NB4 (cell line): ENCODE measurements at places on chromosomes 16 and 17.

- DNase-seq, result peak; percentile 80
Measured at GRCh38 chr16:85935974-85936760, 37.2 kb downstream of the IRF8 start.

- no peak for DNase-seq
Measured at GRCh38 chr17:79258843-79259242, 184.2 kb downstream of the ENGASE start.

- DNase-seq, result peak; percentile 95
Measured at GRCh38 chr16:546909-547770, 13.1 kb upstream of the PRR35 start.

GRCh38 chr17:66602659-66603384 lies 232.1 kb upstream of the CACNG5 start:
- no peak for DNase-seq

DNA sequence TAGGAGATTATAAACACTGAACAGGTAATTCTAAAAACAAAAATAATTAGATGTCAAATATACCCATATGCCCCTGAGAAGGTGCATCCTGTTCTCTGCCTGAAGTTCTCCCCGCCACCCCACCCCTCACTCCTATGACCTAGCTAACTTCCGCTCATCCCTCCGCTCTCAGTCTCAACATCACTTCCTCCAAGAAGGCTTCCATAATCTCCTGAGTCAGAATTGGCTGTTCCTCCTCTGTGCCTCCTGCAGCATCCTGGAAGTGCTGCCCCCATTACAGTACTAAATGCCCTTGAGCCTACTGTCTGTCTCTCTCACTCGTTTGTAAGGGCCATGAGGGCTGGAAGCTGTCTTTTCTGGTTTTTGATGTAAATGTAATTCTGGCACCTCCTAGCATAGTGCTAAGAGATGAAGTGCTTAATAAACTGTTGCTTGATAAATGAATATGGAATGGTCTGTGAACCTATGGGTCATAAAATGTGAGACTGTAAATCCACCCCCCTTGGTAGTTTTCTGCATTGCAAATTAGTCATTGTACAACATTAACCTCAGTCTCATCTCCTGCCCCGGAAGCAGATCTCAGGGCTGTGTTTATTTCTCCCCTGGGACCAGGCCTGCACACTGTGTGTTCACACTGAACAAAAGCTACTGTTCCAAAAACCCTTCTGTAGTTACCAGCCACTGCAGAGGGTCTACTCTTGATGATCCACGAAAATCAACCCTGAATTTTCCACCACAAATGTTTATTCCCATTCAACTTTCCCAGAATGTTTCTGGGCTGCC lies 3.9 kb upstream of the MYO1D start:
- peak; percentile 62 for DNase-seq

- DNase-seq, result peak; percentile 92
Measured at GRCh38 chr16:28011971-28012445, 51.5 kb downstream of the GSG1L start.

- DNase-seq, result peak; percentile 87
Measured at GRCh38 chr17:74389084-74389753, 21.9 kb downstream of the GPR142 start.

GRCh38 chr17:28892024-28892423 lies 5.5 kb downstream of the FLOT2 start:
- no peak for DNase-seq

DNA sequence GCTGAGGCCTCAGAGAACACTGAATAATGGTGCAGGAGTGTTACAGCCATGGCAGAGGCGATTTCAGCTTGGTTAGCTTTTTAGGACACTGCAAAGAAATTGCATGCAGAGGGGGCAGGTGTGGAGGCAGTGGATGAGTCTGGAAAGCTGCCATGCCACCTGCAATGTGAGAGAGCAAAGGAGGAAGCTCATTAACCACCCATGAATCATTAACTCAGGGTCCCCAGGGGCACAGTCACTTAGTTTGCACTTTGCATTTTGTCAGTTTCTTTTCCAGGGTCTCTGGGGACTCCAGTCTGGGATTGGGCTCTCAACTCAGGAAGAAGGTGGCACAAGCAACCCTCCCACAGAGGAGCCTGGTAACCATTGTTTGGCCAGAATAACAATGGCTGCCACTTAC lies 132.9 kb downstream of the USP31 start:
- peak; percentile 25 for DNase-seq

GRCh38 chr16:4648917-4649316 lies 24.3 kb downstream of the MGRN1 start:
- DNase-seq, result no peak

DNA sequence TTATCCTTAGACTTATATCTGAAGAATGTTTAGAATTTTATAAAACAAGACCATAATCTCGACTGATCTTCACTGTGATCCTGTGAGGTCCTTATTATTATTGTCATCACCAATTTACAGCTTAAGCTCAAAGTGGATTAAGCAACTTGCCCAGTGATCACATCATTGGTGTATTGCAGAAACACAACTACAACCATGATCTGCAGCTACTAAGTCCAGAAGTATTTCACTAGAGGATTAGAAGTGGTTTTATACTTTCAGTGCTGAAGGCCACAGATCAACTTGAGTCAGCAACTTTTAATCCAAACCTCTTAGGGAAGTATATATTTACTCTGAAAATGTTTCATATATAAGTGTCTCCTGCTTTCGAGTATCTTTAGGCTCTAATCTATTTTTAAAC lies 624.3 kb upstream of the SOX9 start:
- DNase-seq, result no peak

DNA sequence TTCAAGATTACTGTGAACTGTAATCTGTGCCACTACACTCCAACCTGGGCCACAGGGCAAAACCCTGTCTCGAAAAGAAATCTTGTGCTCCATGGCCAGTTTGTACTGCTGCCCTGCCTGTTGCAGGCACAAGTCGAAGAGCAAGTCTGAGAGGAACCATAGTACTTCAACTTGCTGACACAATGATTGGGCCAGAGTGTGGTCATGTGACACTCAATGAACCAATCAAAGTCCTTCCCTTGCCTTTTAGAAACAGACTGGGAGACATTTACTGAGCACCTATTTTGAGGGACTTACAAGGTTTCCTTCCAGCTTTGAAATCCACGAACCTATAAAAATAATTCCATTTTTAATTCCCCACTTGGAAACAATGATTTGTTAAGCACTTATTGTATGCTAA lies 39.8 kb upstream of the TMC5 start:
- peak; percentile 18 for DNase-seq

GRCh38 chr16:27974896-27975540 lies 88.5 kb downstream of the GSG1L start:
- DNase-seq, result no peak

GRCh38 chr17:50864747-50865059 lies 1.5 kb downstream of the TOB1 start:
- DNase-seq, result no peak

- no peak for DNase-seq
Measured at GRCh38 chr17:36943250-36944191, 5.2 kb upstream of the AATF start.

GRCh38 chr16:62404842-62405611 lies 368.8 kb upstream of the CDH8 start:
- no peak for DNase-seq

DNA sequence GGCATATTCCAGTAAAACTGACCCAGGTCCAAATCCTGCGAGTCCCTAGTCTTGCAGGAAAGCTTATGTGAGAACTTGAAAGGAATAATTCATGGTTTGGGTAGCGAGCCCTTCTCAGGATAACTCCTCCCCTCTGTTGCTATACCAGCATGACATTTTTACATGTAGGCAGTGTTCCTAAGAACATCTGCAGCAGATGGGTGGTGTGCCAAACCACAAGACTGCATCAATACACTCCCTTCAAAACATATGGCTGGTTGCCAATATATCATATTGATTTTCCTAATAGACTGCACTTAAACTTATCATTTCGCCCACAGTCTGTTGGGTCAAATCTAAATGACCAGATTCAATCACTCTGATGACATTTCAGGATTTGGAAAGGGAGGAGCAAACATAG lies 19.9 kb downstream of the PSME3IP1 start:
- DNase-seq, result no peak

GRCh38 chr17:70454377-70454776 lies 285.0 kb downstream of the KCNJ2 start:
- DNase-seq, result no peak

DNA sequence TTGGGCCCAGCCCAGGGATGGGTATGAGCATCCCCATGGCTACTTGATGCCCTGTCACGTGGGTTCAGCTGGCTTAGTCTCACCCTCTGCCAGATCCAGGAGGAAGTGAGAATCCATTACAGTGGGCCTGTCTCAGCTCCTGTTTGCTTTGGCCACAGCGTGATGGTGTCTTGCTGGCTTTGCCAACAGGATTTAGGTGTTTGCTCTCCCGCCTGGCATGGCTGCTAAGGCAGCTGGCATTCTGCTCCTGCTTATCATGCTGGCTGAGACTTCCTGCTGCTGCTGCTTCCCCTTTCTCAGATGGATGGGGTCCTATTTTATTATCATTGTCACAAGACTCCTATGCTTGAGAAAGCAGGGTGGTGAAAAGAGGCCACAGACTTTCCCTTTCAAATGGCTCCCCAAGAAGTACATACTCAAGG lies 28.3 kb upstream of the HOXB13 start:
- peak; percentile 40 for DNase-seq

- DNase-seq, result no peak
Measured at GRCh38 chr16:47056688-47057629, 83.5 kb upstream of the DNAJA2 start.

DNA sequence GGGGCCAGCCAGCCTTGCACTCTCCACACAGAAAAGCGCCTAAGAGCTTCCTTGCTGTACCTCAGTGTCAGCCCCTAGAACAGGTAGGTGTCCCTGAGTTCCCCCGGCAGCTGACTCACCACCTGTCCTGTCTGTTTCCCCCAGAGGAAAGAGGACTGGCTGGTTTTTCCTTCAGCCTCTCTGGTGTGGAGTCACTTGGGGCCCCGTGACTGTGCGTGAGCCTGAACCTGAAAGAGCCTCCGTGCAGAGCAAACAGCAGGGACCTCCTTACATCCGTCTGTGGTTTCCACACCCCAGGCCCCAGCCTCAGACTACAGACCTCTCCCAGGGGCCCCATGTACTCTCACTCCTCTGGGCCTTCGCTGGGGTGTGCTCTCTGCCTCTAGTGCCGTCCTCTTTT lies 87.8 kb downstream of the GNAO1 start:
- peak; percentile 70 for DNase-seq

DNA sequence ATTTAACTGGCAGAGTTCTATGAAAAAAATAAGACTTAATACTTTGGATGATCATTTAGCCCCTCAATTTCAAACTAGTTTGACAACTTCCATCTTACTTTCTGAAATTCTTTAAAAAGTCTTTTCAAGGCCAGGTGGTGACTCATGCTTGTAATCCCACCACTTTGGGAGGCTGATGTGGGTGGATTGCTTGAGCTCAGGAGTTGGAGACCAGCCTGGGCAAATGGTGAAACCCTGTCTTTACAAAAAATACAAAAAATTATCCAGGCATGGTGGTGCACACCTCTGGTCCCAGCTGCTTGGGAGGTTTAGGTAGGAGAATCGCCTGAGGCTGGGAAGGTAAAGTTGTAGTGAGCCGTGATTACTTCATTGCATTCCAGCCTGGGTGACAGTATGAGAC lies 154.4 kb downstream of the TANC2 start:
- DNase-seq, result no peak

- DNase-seq, result no peak
Measured at GRCh38 chr16:4142268-4142667, 26.0 kb upstream of the ADCY9 start.

GRCh38 chr17:38702916-38703741 lies 1.9 kb upstream of the MLLT6 start:
- DNase-seq, result peak; percentile 62

- DNase-seq, result peak; percentile 22
Measured at GRCh38 chr16:87160234-87160636, 157.0 kb downstream of the C16orf95 start.

DNA sequence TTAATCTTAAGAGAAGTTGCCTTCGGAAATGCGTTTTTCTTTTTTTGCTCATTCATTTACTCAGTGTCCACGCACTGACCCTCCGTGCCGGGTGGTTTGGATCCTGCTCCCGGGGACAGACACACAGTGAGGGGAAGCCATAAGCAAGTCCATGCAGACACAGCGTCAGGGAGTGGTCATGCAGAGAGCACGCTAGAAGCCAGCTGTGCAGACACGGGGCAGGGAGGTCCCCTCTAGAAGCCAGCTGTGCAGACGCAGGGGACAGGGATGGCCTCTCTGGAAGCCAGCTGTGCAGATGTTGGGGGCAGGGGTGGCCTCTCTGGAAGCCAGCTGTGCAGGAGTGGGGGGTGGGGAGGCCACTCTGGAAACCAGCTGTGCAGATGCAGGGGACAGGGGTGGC lies 4.8 kb downstream of the GAA start:
- no peak for DNase-seq

- DNase-seq, result no peak
Measured at GRCh38 chr16:10740000-10740844, 3.4 kb upstream of the NUBP1 start.

DNA sequence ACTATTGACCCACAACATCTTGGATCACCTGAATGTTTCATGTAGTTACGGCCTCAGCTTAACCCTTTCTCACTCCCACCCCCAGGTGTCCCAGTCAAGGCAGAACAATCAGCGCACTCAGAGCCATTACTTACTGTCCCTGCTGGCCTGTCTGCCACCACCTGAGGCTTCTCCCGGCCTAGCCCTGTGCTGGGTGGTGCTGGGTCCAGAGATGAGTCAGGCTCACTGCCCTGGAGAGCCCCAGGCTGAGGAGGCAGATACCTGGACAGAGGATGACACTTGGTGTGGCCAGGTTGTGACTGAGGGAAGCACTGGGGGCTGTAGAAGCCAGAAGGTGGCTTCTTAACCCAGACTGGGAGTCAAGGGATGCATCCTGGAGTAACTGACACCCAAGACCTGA lies 4.0 kb upstream of the SLC5A2 start:
- no peak for DNase-seq

GRCh38 chr16:4056161-4057105 lies 59.8 kb downstream of the ADCY9 start:
- peak; percentile 21 for DNase-seq

- DNase-seq, result no peak
Measured at GRCh38 chr17:53101706-53102105, 721.0 kb upstream of the KIF2B start.

GRCh38 chr16:84764970-84765369 lies 54.8 kb upstream of the CRISPLD2 start:
- DNase-seq, result no peak

- peak; percentile 32 for DNase-seq
Measured at GRCh38 chr17:67784364-67785121, 40.8 kb upstream of the BPTF start.
